NCI-H2107 (cell line): ENCODE measurements at places on chromosomes 3 and 15.

GRCh38 chr3:141763088-141763750 lies at the start of gene GRK7:
TSS of gene GRK7 (plus strand) at chr3:141763408. CDS start at chr3:141778285, 14,877 bp downstream.
- no peak for DNase-seq

GRCh38 chr3:153233986-153234385 lies 72.0 kb downstream of the RAP2B start:
- no peak for DNase-seq

DNA sequence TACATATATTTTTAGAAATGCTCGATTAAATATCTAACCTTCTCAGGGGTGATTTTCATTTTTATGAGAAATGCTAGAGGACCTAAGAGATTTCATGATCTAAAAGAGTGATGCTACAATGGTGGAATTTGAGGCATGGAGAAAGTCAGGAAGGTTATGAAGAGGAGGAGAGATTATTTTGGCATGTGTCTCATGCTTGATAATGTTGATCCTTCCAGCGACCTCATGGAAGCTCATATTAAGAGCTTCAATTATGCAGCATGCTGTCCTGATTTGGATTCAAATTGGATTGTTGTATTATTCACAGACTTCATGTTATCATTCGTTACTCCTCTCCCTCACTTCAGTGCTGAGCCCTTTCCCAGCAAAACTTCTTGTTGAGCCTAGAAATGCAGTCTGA lies 112.5 kb downstream of the RAP2B start:
- DNase-seq, result no peak

DNA sequence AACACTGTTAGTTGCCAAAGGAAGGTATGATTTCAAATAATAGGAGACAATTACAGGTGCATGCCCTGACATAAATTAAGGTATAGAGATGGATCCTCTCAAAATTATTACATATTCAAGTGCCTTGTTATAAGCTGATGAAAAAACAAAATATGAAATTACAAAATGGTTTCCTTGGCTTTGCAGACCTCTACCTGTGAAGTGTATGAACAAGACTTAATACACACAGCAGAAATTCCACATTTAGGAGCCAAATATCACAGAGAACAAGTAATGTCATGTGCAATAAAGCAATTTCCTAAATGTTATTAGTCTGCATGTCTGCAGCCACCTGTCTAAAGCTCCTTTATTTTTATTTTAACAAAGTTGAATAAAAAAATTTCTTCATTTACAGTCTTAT lies 151.5 kb downstream of the ALCAM start:
- DNase-seq, result no peak

DNA sequence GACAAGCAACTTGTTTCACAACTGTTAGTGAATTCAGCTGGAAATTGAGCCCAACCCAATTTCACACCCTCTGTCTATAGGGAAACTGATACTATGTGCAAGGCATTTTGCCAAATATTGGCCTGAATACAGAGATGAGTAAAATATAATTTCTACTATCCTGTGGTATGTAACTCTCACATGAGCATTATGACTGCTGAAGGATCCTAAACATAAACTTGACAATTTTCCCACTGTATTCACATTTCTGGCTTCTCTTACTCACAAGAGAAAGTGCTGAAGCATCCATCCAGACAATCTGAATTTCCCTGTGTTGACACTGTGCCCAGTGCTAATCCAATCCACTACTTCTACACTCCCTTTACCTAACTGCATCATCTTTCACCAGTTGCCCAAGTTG lies 28.4 kb downstream of the SERPINI2 start:
- no peak for DNase-seq

- no peak for DNase-seq
These were observed 684.3 kb upstream of the DPPA4 start for GRCh38 chr3:110021659-110022058.

DNA sequence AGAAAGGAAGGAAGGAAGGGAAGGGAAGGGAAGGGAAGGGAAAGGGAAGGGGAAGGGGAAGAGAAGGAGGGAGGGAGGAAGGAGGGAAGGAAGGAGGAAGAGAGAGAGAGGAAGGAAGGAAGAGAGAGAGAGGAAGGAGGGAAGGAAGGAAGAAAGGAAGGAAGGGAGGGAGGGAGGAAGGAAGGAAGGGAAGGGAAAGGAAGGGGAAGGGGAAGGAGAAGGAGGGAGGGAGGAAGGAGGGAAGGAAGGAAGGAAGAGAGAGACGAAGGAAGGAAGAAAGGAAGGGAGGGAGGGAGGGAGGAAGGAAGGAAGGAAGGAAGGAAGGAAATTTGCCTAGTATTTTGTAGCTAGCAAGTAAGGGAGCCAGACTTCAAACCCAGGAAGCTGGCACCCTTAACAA lies 583.9 kb downstream of the RBMS3 start:
- no peak for DNase-seq

GRCh38 chr3:13021141-13022114 lies 51.8 kb downstream of the IQSEC1 start:
- DNase-seq, result peak; percentile 48

GRCh38 chr3:139477710-139478640 lies 1.7 kb upstream of the RBP2 start:
- no peak for DNase-seq

DNA sequence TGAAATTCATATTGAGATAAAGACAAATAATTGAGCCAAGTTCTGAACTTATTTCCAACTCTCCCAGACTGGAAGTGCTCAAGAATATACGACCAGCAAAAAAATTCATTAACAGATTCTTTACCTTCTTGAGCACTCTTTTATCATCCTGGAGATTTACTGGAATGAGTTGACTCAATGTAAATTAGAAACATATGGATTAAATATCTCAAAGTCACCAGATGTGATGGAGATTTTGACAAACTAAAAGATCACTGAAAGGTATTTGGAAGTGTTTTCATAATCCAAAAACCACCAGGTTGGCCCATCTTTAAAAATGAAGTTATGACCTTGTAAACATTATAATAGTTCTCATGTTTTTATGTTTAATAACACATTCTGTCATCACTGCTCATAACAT lies 433.2 kb upstream of the RASGRP1 start:
- no peak for DNase-seq

GRCh38 chr3:62027796-62028195 lies 345.6 kb downstream of the FEZF2 start:
- DNase-seq, result no peak

GRCh38 chr3:4823986-4824925 lies 155.0 kb upstream of the BHLHE40 start:
- DNase-seq, result no peak

- no peak for DNase-seq
These were observed 4.6 kb downstream of the SENP5 start for GRCh38 chr3:196872316-196872715.

- DNase-seq, result no peak
These were observed 1.1 kb downstream of the RAB6B start for GRCh38 chr3:133894353-133895207.

DNA sequence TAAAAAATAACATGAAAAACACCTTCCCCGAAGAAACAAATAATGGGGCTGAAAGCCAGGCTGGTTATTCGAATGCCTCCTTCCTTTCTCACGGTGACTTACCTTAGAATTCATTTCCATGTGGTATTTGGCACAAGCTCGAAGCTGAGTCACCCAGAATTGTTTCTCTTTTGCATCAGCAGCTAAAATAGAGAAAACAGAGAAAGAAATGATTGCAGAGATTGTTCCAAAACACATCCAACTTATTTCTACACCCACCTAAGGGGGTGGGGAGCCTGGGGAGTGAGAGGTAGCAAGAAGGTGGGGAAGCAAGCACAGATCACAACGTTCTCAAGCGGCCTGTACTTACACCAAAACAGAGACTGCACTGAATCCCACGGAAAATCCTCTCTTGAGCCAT lies 104.7 kb downstream of the OSBPL10 start:
- DNase-seq, result no peak

- DNase-seq, result no peak
These were observed 114.1 kb downstream of the ZNF609 start for GRCh38 chr15:64574301-64575017.

DNA sequence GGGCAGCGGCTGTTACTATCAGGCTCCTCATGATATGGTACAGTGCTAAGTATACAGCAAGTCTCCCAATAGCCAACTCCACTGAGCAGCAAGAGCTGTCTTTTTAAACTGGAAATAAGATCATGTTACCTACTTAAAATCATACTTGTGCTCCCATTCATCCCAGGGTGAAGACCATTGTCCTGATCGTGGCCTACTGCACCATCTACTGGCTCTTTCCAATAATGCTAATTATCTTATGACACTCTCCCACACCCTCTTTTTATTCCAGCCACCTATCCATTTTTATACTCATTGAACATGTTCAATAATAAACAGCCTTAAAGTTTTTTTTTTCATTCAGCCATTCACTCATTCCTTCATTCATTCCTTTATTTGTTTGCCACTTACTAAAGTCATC lies 117.7 kb downstream of the GBE1 start:
- peak; percentile 38 for DNase-seq

DNA sequence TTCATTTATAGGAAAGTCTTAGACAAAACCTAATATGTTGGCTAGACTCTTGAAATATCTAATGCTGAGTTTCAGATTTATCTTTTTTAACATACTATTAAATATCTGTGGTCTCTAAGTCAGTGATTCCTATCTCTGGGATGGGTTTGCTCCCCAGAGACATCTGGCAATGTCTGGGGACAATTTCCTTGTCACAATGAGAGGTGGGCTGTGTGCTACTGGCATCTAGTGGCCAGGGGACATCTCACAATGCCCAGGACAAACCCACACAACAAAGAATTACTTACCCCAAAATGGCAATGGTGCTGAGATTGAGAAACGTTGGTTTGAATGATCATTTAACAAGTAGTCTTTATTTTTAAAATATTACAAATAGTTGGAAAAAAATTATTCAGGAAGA lies 602.1 kb downstream of the MAGI1 start:
- DNase-seq, result no peak

DNA sequence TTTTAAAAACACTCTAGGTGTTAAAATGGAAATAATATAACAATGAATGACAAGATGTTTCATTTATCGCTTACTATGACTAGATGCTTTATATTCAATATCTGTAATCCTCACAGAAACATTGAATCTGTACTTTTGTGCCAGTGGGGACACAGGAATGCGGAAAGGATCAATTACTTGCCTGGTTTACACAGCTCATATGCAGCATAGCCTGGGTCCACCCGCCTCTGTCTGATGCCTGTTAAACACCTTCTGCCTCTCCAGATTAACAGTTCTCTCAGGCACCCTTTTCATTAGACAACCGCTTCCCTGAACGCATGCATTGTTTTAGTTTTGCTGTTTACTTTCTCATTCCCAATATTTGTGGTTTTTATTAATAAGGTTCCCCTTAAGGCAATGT lies 12.9 kb upstream of the KCNAB1 start:
- no peak for DNase-seq

GRCh38 chr15:99764522-99764921 lies 31.3 kb upstream of the LYSMD4 start:
- DNase-seq, result no peak

- DNase-seq, result no peak
These were observed 131.1 kb downstream of the NR1I2 start for GRCh38 chr3:119913021-119913420.

- DNase-seq, result no peak
These were observed 43.4 kb downstream of the ST3GAL6 start for GRCh38 chr3:98806521-98806920.

DNA sequence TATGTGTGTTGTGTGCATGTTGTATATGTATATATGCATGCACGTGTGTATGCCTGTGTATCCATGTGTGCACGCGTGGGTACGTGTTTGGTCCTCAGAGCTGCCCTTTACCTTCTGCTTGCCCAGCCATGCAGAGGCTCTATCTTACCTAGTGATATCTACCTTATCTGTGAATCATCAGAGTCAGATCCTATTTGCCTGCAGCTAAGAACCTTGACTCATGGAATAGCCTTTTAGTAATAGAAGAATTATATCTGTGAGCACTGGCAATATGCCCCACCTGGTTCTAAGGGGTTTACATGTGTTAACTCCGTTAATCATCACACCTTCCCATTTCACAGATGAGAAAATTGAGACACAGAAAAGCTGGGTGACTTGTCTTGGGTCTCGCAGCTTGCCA lies 11.0 kb downstream of the PGPEP1L start:
- no peak for DNase-seq

DNA sequence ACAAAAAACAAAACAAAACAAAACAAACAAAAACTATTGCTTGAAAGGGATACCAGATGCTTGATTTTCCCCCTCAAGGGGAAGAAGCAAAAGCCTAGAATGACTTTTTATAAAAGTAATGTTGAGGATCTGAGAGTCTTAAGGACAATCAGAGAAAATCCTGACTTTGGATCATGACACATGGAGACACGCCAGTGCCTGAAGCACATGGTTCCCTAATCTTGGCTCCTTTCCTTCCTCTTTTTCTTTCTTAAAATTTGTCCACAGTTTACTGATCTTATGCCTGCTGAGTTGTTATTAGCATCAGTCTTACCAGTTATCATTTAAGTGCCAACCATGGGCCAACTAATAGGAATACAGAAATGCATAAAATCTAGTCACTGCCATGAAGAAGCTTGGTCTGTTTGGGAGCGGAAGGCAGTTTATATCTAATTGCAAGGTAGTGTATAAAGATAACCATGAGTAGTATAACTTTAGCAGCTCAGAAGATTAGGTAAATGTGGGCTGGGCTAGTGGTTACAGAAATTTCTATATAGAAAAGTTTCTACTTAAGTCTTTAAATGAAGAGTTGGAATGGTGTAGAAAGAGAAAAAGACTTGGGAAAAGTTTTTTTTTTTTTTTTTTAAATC lies 6.9 kb downstream of the GLCE start:
- no peak for DNase-seq

GRCh38 chr3:60542995-60543394 lies 708.3 kb downstream of the FHIT start:
- DNase-seq, result no peak

GRCh38 chr15:55859681-55860080 lies 116.7 kb upstream of the PRTG start:
- no peak for DNase-seq

GRCh38 chr3:452221-452620 lies 255.7 kb downstream of the CHL1 start:
- DNase-seq, result no peak

GRCh38 chr3:40337136-40338108 lies 27.9 kb downstream of the EIF1B start:
- no peak for DNase-seq

- no peak for DNase-seq
These were observed 12.3 kb upstream of the MFSD1 start for GRCh38 chr3:158789592-158789991.

DNA sequence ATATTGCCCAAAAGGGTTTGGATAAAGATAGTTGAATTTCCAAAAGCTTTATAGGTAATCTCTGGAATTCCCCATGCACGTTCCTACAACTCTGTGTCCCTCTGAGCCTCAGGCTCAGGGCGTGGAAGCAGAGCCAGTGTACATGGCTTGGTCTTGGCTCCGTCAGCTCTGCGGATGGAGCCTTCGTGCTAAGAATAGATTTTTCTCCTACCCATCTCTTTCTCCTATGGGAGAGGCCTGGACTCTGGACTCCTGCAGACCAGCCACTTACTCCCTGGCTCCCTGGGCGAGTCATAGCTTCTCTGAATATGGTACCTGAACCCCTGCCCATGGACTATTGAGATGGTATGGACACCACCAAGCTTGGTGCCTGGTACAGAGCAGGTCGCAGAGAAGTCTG lies 99.9 kb downstream of the EEFSEC start:
- no peak for DNase-seq

GRCh38 chr3:177597311-177598096 lies 400.2 kb upstream of the TBL1XR1 start:
- peak; percentile 95 for DNase-seq
